ENCODE measurements at places on chromosomes 7 and 10.

- DNase-seq, result no peak
Observed at GRCh38 chr10:48796713-48797245, 112.1 kb downstream of the WDFY4 start.

DNA sequence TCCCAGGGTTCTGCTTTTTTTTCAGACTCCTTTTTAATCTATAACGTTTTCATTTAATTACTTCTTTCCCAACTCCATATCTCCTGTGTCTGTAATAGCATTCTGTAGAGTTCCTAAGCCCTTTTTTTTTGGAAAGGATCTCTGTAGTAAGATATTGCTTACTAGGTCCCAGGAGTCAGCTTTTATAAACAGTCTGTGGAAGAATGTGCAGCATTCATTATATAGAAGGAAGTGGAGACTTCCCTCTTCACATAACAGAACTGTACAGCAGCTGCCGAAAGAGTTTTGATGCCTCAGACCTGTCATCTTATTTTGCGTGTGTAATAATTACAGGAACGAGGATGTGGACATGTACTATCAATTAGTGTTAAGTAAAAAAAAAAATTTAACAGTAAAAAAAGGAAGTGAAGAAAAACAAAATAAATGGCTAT is 7.4 kb upstream of the STEAP4 start:
- no peak for DNase-seq

DNA sequence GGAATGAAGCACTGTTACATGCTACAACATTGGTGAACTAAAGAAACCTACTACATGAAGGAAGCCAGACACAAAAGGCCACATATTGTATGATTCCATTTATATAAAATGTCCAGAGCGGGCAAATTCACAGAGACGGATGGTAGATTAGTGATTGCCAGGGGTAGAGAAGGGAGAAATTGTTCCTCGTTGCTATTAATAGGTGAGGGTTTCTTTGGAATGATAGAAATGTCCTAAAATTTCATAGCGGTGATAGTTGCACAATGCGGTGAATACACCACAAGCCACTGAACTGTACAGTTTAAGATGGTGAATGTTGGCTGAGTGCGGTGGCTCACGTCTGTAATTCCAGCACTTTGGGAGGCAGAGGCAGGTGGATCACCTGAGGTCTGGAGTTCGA is 29.0 kb downstream of the DENND2A start:
- no peak for DNase-seq

- DNase-seq, result no peak
Observed at GRCh38 chr7:112172870-112173567, 33.2 kb downstream of the DOCK4 start.

DNA sequence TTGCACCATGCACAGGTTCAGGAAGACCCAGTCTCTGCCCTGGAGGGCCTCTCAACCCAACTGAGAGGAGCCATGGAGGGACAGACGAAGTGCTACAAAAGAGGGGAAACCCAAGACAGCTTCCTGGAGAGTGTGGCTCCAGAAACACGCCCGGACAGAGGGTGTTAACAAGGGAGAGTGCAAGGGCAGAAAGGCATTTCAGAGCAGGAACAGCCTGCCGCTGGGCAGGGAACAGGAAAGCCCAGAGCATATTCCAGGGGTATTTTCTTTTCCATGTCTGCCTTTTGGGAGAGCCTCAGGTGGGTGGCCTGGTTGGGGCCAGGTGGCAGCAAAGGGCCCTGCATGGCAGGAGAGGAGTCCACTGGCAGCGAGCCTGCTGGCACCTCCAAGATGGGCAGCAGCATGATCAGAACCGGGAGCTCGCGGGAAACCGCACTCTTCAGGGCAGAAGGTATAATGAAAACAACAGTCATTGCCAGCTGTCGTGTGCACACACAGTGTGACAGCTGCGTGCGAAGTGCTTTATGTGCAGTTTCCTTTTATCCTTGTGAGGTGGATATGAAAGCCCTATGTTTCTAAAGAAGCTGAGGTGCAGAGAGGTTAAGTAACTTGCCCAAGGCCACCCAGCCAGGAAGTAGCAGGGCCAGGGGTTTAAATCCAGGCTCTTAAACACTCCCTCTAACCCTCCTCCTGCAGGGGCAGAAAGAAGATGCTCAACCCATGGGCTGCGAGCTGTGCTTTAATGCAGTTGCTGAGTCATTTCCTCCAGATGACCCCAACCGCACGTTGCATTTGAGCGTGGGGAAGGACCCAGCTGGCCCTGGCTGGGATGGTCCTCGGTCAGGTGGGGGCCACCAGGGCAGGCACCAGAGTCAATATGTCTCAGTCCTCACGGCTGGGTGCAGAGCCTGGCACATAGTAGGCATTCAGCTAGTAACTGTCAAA is 128.6 kb downstream of the OAT start:
- DNase-seq, result no peak

DNA sequence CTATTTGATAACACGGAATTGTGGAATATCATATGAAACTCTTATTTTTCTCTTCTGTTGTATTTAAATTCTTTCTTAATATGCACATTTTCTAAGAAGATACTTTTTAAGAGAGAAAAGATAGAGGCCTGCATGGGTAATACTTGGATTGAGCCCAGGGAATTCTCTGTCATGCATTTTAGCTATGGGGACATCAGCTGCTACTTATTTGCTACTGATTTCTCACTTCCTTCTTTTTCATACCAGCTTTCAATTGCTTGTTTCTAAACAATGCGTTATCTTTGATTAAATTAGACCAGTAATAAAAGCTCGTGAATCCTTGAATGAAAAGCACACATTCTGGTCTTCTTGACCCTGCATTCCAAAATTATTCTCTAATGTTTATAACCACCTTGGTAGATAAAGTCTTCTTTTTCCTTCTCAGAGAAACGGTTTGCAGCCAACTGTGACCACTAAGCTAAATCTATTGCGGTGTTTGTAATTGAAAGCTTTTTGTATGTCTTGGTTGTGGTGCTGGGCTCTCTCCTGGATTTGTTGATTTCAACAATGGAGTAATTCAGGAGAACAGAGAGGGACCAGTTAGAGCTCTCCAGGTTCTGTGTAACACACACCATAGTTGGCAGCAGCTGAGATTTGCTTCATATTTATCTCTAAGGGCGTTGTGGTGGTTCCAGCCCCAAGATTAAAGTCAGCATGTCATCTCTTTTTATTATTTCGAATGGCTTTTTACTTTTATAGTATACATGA is 139.3 kb downstream of the PPP1R9A start:
- no peak for DNase-seq

DNA sequence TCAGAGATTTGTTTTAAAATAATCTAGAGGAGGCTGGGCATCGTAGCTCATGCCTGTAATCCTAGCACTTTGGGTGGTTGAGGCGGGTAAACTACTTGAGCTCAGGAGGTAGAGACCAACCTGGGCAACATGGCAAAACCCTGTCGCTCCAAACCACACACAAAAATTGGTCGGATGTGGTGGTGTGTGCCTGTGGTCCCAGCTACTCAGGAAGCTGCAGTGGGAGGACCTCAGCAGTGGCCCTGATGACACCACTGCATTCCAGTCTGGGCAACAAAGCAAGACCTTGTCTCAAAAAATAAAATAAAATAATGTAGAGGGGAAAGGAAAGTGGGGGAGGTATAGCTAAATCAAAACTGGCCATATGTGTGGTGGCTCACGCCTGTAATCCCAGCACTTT is 13.9 kb upstream of the PPP3CB start:
- DNase-seq, result no peak

DNA sequence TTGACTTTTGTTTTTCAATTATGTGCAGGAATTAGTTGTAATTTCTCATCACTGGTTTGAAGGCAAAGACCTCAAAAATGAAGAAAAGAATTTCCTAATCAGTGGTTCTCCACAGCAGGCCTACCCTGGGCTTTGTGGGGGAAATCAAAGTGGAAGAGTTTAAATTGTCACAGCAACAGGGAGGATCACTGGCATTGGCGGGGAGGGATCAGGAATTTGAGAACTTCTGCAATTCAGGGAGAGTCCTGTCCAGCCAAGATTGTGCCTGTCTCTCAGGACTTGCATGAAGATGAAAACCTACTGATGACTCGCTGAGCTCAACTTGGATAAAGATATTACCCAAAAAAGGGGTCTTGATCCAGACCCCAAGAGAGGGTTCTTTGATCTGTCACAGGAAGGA is 70.1 kb downstream of the HACD1 start:
- no peak for DNase-seq

DNA sequence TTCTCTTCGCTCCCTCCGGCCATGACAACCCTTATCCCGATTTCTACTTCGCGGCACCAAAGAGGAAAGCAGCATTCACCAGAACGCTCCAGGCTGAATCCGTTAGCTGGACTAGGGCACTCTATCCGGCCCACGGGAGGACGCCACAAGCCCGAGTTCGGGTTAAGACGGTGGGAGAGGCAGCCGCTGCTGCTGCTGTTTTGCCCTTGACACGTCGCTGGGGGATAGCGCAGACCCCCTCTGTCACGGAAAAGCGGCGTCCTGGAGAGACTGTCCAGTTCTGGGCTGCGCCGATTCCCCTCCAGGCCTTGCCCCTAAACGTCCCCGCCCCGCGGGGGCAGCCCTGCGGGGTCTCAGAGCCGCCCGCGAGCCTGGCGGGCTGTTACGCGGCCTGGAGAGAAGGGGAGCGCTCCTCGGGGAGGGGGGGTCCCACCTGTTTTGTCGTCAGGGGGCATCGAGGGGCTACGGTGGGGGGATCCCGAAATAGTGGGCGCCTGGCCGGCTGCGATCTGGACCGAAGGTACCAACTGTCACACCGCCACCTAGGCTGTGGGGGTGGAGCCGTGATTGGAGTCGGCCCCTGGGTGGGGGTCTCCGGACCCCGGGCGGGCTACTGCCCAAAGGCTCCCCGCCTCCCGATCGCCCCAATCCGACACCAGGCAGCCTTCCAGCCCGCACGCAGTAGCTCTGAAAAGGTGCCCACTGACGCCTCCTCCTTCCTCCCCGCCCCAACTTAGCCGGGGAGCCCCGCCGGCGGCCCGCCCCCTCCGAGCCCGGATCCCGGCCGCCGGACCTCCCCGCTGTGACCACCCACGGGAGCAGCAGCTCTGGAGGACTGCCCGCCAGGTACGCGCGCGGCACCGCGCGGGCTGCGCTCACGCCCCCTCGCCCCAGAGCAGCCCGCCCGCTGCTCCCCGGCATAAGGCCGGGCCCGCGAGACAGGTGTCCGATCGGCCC is 772 bp downstream of the SGMS1 start:
- DNase-seq, result peak; percentile 50

DNA sequence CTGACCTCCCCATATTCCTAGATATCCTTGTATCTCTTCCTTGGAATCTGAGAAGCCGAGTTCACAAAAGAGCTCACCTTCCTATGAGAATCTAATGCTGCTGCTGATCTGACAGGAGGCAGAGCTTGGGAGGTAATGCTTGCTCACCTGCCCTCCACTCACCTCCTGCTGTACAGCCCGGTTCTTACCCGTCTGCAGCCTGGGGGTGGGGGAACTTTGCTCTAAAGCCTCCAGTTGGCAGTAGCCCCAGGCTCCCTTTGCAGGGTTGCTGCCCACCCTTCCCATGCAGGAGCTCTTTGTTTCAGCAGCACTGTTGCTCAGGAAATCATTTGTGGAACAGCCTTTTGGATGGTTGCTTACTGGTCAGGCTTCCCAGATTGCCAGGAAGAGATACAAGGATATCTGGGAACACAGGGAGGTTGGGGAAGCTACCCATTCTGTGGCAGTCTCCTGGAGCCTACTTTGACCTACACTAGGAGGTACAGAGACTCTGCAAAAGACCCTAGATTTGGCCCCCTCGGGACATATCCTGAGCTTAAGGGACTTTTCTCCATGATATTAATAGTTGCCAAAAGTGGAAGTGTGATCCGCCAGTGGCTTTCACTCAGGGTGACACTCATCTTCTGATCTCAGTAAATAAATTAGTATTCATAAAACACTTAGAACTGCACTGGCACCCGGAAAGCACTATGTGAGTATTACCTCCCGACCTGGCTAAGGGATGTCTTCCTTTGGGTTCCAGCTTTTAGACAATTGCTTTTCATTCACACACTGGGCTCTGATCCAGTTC is 363.7 kb upstream of the PODXL start:
- no peak for DNase-seq

DNA sequence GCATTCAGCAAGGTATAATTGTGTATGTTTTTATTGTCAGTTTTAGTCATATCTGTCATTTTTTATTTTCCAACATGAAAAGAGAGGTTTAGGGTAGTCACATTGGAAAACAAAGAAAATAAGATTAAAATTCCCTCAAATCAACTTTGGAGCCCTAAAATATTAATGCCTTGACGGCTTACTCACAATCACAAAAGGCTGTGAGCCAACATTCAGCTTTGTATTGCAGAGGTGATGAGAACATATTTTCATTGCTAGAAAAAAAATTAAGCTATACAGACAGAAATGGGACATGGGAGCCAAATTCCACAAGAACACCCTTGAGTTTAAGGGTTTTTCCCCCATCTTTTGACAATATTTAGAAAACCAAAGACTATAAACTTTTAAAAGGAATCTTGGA is 30.2 kb downstream of the CALD1 start:
- no peak for DNase-seq

- no peak for DNase-seq
Observed at GRCh38 chr7:48741545-48741944, 182.8 kb upstream of the CDC14C start.

- peak; percentile 18 for DNase-seq
Observed at GRCh38 chr7:115229401-115230105, 307.7 kb downstream of the MDFIC start.

Measured in CD4-positive, CD25-positive, alpha-beta regulatory T cell (primary cell).